Amygdala (tissue), 56 donors: ENCODE measurements at places on chromosomes 2 and 18.

GRCh38 chr2:69998761-69999160, 37.3 kb upstream of the ASPRV1 start:
- DNase-seq, result no peak

GRCh38 chr2:85921659-85922058, 32.9 kb upstream of the ST3GAL5 start:
- no peak for DNase-seq

DNA sequence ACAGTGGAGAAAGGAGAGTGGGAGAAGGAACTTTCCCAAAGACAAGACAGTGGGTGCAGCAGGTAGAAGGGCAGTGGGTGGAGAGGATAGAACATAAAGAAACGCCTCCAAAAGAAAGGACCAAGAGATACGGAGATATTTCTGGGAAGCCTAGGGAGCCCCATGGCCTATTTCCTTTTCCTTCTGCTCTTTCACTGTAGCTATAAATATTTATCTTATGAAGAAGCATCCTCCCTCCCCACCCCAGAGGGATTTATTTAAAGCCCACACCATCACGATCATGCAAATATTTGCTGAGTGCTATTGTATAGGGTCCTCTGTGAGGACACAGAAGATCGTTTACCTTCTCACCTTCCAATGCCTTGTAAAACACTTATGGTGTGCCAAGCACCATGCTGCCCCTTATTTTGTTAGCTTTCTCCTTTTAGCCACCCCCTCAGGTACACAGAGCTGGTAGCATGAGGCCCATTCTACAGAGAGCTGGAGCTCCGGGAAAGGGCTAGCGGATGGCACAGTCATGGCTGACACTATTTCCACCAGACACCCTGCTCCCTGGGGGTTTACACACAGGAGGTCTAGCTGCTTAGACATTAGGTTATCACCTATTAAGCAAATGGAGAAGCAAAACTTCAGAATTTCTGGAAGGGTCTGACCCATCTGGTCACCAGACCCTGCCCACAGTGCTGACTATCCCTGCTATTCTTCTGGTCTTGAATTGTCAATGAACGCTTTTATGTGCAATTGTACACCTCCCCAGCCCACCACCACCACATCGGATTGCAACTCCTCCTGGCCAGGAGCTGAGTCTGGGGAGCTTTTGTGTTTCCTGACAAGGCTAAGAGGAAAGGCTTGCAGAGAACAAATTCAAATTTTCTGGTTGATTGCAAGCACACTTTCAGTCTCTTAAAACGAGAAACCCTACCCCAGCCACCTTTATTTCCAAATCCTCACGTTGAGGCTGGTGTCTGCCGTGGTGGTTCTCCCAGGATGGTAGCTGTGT, 91.8 kb upstream of the KLF7 start:
- DNase-seq, result no peak

DNA sequence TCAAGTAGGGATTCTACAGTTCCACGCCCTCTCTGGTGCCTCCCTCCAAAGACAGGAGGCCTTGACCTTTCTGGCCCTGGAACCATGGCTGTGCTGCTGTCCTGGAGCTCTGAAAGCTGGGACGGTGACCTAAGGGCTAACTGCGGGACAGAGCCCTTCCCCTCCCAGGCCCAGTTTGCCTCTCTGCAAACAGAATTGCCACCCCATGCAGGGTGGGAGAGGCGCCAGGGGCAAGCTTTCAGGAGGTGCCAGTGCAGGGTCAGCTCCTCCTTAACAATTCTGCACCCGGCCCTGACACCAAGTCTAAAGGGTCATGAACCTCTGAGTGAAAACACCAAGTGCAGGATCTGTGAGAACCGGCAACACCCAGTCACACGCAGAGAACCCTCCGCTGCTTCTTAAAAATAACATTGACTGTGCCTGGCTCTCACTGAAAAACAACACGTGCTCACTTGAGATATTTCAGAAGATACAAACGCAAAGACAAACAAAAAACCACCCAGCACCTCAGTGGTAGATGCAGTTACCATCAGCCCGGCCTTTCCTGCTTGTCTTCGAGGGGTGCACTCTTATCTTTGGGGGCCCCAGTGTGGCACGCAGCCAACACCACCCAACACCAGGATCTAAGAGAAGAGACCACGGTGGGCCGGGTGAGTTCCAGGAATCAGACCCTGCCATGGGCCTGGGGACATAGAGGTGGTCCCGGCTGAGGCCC, 1.1 kb upstream of the SNED1 start:
- DNase-seq, result no peak

- no peak for DNase-seq
Measured at GRCh38 chr2:2926858-2927175, 450.8 kb downstream of the EIPR1 start.

DNA sequence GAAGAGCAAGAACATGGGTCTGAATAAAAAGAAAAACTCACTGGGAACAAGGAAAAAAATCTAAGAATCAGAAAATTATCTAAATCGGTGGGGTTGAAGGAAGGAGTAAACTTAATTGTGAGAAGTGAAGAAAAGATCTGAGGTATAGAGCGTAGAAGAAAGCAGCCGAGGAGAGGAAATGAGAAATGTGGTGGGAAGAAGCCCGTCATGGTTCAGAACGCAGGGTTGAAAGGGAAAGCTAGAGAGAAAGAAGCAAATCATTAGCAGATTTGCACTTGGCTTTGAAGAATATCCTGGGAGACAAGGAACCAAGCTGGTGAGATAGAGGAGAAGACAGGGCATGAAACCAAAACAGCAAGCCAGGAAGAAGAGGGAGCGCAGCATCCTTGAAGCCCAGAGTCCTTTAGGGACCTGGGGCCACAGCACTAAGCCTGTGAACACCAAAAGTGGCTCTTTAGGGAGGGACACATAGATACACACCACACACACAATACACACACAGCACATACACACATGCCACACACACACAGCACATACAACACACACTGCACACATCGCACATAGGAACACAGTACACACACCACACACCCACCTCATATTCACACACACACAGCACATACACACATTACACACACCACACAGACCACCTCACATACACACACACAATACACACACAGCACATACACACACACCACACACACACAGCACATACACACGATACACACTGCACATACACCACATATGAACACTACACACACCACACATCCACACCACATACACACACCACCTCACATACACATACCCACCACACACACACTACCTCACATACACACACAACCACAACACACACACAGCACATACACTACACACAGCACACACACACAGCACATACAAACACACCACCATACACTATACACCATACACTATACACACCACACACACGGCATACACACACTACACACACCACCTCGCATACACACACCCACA, 274.6 kb downstream of the ETAA1 start:
- DNase-seq, result no peak

GRCh38 chr2:100786297-100786658, 33.7 kb upstream of the NPAS2 start:
- DNase-seq, result no peak

DNA sequence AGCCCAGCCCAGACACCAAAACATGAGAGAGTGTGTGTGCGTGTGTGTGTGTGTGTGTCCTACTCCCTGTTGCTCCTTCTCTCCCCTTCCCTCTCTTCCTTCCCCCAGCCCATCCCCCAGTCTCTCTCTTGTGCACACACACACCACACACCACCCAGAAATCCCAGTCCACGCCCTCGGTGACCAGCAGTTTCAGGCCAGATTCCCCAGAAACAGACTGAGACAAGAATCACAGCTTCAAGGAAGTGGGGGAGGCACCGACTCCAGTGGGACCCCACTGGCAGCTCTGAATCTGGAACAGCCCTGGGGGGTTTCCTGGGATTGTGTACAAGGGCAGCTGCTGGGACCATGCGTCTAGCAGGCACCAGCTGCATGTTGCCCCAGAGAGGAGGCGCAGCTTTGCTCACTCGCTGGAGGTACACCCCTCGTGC, 113.5 kb downstream of the NDUFA10 start:
- DNase-seq, result no peak

DNA sequence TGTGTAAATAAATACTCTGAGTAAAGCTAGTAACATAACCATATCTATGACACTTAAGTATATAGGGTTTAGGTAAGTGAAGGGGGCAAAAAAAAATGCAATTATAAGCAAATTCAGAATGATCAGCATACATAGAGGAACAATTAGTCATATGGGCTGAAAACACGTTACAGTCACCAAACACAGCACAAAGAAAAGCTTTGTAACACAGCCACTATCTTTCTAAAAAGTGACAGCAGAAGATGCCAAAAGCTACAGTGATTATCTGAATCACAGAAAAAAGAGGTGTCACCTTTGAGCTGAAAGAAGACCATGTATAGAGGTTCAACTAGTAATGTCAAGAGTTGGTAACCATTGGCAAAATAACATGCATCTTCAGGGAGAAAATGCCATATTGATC, 115.5 kb downstream of the ERBB4 start:
- DNase-seq, result no peak

- DNase-seq, result no peak
Measured at GRCh38 chr2:38808677-38809076, 30.7 kb downstream of the GEMIN6 start.

GRCh38 chr2:26300234-26300925, 45.6 kb upstream of the SELENOI start:
- DNase-seq, result no peak

- no peak for DNase-seq
Measured at GRCh38 chr18:2442006-2442405, 129.3 kb downstream of the METTL4 start.

- no peak for DNase-seq
Measured at GRCh38 chr2:58957188-58957840, 716.2 kb upstream of the FANCL start.

DNA sequence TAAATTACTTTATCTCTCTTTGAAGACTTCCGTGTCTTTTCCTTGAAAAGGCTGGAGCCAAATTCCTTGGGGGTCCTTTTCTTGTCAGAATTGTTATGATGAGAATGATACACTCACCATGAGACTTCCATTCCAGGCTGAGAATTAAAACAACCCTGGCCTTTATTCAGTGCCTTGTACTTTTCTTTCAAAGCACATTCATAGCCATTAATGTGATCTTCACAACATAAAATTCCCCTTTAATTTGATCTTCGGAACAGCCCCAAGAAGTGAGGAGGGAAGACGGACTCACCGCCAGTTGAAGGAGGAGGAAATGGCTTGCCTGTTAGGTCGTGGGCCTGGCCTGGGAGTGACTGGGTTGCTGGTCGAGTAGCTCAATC, 127.3 kb downstream of the DDX1 start:
- DNase-seq, result no peak

DNA sequence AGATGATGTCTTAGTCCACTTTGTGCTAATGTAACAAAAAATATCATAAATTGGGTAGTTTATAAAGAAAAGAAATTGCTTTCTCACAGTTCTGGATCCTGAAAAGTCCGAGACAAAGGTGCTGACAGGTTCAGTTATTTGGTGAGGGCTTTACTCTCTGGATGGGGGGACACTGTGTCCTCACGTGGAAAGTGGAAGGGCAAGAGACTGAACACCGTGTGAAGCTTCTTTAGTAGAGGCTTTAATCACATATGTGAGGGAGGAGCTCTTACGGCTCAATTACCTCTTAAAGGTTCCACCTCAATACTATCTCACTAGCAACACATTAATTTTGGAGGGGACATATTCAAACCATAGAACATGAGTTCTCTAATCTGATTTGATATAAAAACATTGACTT, 204.3 kb downstream of the FSIP2 start:
- no peak for DNase-seq

GRCh38 chr2:179239195-179239594, 25.4 kb downstream of the SESTD1 start:
- no peak for DNase-seq

GRCh38 chr2:224883700-224884099, 158.6 kb downstream of the DOCK10 start:
- no peak for DNase-seq

DNA sequence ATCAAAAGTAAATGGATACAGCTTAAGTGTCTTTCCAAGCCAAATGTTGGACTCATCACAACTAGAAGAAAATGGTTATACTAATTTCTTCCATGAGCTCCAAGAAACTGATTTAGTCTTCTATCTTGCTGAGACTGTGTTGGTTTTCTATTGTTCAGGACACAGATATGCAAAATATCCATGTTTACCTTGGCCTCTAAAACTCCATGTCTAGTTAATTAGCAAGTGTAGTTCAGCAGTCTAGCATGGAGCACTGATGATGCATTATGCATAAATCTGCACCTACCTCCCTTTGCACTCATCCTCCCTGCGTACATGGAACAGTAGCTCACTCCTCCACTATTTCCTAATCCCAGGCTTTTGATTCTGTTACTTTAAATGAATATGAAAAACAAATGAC, 731.4 kb upstream of the CHAC2 start:
- no peak for DNase-seq

- DNase-seq, result no peak
Measured at GRCh38 chr2:162125138-162125537, 26.9 kb downstream of the GCG start.

DNA sequence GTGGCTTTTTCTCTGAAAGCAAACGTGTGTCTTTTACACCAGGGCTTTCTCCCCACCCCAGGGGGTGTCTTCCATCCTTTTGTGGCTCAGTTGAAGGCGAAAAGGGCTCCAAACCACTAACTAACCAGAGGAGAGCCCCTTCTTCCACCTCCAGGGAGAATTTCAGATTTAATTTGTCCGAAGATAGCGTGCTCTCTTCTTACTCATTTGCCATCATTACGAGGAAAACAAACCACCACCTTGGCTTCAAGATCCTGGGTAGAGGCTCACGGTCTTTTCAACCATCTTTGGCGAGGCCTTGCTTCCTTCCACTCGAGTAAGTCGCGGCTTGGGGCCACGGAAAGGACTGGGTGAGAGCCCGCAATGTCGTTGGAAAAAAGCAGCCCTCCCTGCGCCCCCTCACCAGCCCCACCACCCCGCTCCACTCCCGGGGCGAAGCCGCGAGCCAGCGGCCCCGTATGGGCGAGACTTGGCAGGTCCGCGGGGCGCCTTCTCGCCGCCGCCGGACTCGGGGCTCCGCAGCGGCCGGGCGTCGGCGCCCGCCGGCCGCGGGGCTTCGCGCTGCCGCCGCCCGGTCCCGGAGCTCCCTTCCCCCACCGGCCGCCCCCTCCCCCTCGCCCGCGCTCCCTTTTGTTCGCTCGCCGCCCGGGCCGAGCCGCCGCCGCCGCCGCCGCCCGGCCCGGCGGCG, 1.7 kb upstream of the ZNF532 start:
- DNase-seq, result peak; percentile 39

- DNase-seq, result no peak
Measured at GRCh38 chr18:70363861-70364260, 75.0 kb downstream of the SOCS6 start.

DNA sequence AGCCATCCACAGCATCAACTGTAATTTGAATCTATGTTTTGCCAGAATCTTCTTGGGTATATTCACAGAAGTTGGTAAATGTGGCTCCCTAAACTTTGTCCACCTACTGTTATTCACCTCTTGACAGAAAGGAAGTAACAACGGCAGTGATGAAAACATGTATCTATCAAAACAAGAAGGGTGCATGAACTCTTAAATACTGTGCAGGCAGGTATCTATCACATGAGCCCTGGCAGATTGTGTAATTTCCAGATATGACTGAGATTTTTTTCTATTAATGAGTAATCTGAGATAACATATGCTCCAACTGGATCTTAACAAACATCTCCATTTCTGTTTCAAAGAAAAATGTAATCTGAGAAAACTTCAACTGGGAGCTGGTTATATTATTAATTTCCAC, 36.6 kb downstream of the SFT2D3 start:
- DNase-seq, result no peak
